Activated CD4-positive, alpha-beta T cell treated with anti-CD3 and anti-CD28 coated beads for 36 hours (primary cell): ENCODE measurements at places on chromosomes 6 and 20. TPM values are rescaled to one million over a fixed set of nuclear protein-coding genes. Genes with fewer than 3 reads are reported as not detected.
A peak's percentile ranks its signal among the peaks of the same experiment; 100 is the strongest.

DNA sequence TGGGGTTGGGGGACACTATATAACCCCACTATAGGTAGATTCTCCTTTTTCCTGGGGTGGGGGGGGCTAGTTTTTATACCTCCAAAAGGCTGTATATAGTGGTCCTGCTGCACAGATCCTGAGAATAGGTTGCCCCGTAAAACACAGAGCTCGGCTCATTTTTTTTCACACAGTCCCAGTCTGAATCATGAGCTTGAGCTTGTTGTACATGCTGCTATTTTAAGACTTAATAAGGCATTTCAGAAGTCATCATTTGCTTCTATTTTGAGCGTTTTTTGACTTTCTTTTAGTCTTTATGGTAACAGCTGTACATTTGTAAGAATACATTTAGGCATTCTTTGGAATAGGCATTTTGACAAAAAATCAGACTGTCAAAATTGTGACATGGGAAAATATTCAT, 30.5 kb downstream of the SLC9A8 start:
- H3K27me3 ChIP-seq: no peaks in the 10 kb centered on the region
- no peaks in the 10 kb centered on the region for H3K4me1 ChIP-seq
- H3K4me3 ChIP-seq: no peak overlapping the region
- no peak overlapping the region for H3K27ac ChIP-seq

DNA sequence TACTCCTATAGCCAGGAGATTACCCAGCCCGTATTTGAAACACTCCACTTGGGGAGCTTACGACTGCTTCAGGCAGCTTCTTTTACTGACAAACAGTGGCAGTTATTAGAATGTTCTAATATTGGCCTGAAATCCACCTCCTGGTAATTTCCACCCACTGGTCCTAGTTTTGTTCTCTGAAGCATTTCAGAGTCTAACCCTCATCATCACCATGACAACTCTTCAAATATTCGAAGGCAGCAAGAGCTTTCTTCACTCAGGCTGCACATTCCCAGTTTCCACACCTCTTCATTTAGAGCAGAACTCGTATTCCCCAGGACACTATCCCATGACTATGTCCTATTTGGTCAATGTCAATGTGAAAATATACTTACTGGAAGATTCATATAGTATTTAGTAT, 325.6 kb downstream of the UBE3D start:
- H3K27me3 ChIP-seq: peaks cover 2% of the 10 kb centered on the region
- no peak for DNase-seq
- H3K4me1 ChIP-seq: no peaks in the 10 kb centered on the region
- no peaks in the 10 kb centered on the region for H3K36me3 ChIP-seq
- no peak overlapping the region for H3K27ac ChIP-seq

DNA sequence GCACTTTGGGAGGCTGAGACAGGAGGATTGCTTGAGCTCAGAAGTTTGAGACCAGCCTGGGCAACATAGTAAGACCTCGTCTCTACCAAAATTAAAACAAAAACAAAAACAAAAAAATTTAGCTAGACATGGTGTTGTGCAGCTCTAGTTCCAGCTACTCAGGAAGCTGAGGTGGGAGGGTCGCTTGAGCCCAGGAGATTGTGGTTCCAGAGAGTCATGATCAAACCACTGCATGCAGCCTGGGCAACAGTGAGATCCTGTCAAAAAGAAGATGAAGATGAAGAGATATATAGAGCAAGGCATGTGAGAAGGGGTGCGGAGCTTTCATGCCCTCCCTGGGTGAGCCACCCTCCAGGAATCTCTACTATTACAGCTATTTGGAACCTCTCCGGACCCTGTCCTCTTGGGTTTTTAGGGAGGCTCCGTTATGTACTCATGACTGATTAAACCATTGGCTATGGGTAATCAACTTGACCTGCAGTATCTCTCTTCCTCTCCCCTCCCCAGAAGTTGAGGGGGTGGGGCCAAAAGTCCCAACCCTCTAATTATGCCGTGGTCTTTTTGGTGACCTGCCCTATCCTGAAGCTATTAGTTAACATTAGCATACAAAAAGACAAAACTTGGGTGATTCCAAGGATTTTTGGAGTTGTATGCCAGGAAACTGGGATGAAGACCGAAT, 9.0 kb downstream of the POLH start:
- no peak for DNase-seq
- H3K27ac ChIP-seq: no peak overlapping the region
- H3K27me3 ChIP-seq: no peaks in the 10 kb centered on the region
- no peak overlapping the region for H3K4me3 ChIP-seq
- H3K36me3 ChIP-seq: peaks cover 43% of the 10 kb centered on the region
- peaks cover 14% of the 10 kb centered on the region for H3K4me1 ChIP-seq

GRCh38 chr20:5072756-5073659, 46.8 kb downstream of the PCNA start:
- peaks cover 10% of the 10 kb centered on the region for H3K4me1 ChIP-seq
- no peak for DNase-seq
- no peak overlapping the region for H3K4me3 ChIP-seq
- H3K27me3 ChIP-seq: no peaks in the 10 kb centered on the region
- H3K27ac ChIP-seq: peak overlapping the region; percentile 14

- H3K27ac ChIP-seq: no peak overlapping the region
- peaks cover 7% of the 10 kb centered on the region for H3K4me1 ChIP-seq
- H3K4me3 ChIP-seq: no peak overlapping the region
- no peaks in the 10 kb centered on the region for H3K27me3 ChIP-seq
Measured at GRCh38 chr6:1995636-1996035, 249.8 kb downstream of the GMDS start.

DNA sequence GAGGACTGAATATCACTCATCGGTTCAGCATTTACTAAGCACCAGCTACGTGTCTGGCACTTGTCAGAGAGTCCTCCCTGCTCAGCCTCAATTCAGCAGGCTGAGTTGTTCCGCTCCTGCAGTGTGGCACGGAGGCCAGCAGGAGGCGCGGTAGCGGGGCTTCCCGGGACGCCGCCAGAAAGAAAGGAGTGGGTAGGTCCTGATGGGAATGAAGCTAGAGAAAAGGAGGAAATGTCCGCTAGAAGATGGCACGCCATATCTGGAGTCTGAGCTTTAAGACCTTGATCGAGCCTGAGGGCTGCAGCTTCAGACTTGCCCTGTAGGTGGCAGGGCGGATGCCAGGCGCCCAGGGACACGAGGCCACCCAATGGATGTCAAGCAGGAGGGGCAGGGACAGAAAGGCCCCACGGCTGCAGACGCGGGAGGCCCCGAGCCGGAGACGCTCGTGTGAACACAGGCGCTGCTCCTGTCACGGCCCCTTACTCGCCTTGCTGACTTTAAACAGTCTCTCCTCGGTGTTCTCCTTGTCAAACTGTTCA, 18.7 kb downstream of the SERPINB6 start:
- DNase-seq: peak; percentile 80
- H3K27ac ChIP-seq: peak overlapping the region; percentile 74
- peak overlapping the region; percentile 46 for H3K4me3 ChIP-seq
- peaks cover 3% of the 10 kb centered on the region for H3K36me3 ChIP-seq

- no peak overlapping the region for H3K27ac ChIP-seq
- H3K27me3 ChIP-seq: peaks cover 25% of the 10 kb centered on the region
- no peaks in the 10 kb centered on the region for H3K36me3 ChIP-seq
- H3K4me1 ChIP-seq: peaks cover 9% of the 10 kb centered on the region
Measured at GRCh38 chr20:24772667-24773066, 176.4 kb upstream of the CST7 start.

DNA sequence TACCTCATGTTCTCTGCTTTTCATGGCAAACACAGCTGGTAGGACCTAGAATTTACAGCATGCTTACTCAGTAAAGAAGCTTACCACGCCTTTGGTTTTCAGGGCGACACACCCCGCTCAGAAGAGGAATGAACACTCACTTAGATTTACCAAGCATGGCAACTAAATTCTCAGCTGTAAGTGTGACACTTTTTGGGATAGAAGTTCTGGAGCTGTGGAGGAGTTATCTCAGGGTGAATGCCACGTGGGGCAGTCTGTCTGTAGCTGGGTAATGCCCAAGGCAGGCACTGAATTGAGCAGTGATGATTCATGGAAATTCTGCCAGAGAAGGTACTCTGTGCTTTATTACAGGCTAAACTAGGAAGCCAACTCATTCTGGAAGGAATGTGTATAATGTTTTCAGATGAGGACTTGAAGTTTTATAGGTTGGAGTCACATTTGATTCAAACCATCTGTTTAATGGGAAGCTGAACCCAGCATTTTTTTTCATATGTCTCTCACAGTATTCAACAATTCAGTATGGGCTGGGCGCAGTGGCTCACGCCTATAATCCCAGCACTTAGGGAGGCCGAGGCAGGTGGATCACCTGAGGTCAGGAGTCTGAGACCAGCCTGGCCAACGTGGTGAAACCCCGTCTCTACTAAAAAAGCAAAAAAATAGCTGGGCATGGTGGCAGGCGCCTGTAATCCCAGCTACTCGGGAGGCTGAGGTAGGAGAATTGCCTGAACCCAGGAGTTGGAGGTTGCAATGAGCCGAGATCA, 3.5 kb upstream of the PRIM2 start:
- peaks cover 2% of the 10 kb centered on the region for H3K27me3 ChIP-seq
- peaks cover 11% of the 10 kb centered on the region for H3K4me1 ChIP-seq
- peaks cover 11% of the 10 kb centered on the region for H3K36me3 ChIP-seq
- DNase-seq: no peak

Gene RFX6
- total RNA-seq: not detected

Gene FAXC
- 0.16 TPM for total RNA-seq

Gene BCAS1
- 0.14 TPM for total RNA-seq
